ENCODE measurements at places on chromosomes 2 and 18.

DNA sequence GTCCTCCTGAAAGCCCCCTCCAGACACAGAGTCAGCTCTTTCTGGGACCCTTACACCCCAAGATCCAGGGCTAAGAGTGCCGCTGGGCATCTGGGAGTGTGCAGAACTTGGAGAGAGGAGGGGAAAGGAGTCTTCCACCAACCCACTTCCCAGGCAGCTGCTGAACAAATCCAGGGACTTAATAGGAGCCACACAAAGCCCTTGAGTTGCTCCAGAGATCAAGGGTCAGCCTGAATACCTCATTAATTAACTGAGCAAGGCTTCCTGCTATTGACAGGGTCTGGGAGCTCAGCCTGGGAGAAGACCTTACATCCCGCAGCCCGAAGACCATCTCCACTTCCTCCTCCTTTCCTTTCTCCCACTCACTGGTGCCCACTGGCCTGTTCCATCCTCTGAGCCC is 108.3 kb downstream of the CELF4 start:
- no peak for DNase-seq

- no peak for DNase-seq
These were observed 464 bp downstream of the COL4A4 start for GRCh38 chr2:227163485-227163997.

DNA sequence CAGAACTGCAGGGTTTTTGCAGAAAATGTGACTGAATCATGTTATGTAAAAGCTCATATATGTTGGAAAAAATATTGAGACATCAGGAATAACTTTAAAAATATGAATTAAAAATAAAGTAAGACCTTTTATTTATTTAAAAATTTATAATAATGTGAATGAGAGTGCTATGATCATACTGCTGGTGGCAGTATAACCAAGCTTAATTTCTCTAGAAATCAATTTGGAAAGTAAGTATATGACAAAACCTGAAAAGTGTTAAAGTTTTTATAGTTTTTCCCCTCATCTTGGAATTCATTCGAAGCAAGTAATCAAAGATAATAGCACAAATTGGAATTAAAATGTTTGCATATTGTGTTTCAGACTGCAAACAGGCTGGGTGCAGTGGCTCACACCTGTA is 7.5 kb downstream of the SLC39A10 start:
- DNase-seq: no peak

- DNase-seq: no peak
These were observed 11.8 kb upstream of the SMIM21 start for GRCh38 chr18:75439348-75439747.

GRCh38 chr18:70197844-70198243 is 7.6 kb downstream of the RTTN start:
- no peak for DNase-seq

GRCh38 chr2:220165401-220165800 is 538.0 kb downstream of the SLC4A3 start:
- peak; percentile 89 for DNase-seq

- peak; percentile 18 for DNase-seq
These were observed 140.5 kb downstream of the LRP2 start for GRCh38 chr2:169221745-169222369.

GRCh38 chr2:101608408-101609310 is 88.8 kb upstream of the MAP4K4 start:
- DNase-seq: no peak

DNA sequence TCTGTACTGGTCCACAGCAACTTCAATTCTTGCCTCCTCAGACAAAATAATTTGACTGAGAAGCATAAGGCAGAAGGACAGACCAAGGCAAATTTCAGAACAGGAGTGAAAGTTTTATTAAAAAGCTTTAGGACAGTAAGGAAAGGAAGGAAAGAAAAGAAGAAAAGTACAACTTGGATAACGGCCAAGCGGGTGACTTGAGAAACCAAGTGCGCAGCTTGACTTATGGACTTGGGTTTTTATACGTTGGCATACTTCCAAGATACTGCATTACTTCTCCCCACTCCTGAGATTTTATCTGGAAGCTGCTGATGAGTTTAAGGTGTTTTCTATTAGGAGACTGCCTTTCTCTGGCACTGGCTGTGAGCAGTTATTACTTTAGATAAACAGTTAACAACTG is 64.7 kb downstream of the CCDC178 start:
- DNase-seq: peak; percentile 21

DNA sequence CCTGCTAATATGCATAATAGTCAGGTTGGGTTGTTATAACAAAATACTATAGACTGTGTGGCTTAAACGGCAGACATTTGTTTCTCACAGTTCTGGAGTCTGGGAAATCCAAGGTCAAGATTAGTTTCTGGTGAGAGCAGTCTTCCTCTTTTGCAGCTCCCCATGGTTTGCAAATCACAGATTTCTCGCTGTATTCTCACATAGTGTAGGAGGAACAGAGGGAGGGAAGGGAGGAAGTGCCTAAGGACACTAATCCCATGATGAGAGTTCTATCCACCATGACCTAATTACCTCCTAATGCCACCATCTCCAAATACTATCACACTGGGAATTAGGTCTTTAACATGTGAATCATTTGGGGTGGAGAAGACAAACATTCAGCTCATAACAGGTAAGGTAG is 20.1 kb upstream of the PTH2R start:
- DNase-seq: no peak

GRCh38 chr2:76204048-76204447 is 493.3 kb upstream of the GCFC2 start:
- no peak for DNase-seq

DNA sequence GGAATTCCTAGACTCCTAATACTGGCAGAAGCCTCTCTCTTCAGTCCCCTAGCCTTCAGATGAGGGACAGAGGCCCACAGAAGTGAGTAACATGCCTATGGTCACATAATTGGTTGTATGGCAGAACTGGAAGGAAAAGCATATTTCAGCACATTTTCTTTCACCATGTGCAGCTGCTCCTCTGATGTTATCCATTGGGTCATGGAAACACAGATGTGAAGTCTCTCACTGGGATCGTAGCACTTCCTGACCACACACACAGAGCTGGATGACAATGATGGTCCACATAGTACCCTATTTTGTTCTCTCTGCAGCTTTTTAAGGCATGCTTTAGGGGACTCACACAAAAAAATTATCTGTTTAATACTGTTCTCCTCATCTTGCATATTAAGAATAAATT is 24.5 kb downstream of the MYO3B start:
- no peak for DNase-seq

DNA sequence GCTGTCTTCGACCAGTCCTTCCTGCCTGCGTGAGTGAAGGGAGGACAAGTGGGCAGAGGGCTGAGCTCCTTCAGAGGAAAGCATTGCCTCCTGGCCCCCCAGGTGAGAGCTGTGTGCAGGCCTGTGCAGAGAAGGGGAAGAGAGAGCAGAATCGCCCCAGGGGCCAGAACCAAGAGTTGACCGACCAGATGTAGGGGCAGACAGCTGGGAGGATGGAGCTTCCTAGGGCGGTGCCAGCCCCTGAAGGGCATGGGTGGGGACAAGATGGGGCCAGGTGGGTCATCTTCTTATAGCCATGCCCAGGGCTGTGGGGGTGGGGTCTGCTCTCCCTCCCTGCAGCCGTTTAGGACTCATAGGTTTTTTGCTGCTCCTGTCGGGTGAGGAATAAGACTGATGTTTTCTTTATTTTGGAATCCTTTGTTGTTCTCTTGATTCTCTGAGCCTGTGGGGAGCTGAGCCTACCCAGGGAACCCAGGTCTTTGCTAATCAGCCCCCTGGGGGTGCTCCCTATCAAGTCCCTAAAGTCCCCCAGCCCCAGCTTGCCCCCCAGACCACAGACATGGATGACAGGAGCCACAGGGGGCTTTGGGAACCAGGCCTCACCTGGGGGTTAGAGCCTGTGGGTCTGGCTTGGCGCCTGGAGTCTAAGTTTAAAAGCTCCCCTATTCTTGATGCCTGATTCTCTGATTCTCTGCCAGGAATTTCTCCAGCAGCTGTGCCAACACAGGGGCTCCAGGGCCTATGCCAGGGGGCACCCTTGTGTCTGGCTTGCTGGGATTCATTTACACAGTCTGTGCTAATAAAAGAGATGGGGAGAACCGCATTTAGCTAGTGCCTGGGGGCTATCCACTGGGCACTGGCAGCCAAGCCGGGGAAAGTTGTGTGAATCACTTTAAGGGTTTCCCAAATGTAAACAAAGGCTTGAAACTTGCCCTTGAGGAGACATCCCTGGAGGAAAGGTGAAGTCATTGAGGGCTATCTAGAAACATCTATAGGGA is 9.3 kb upstream of the EFHD1 start:
- DNase-seq: peak; percentile 91

GRCh38 chr2:195818526-195818925 is 161.5 kb downstream of the SLC39A10 start:
- no peak for DNase-seq

DNA sequence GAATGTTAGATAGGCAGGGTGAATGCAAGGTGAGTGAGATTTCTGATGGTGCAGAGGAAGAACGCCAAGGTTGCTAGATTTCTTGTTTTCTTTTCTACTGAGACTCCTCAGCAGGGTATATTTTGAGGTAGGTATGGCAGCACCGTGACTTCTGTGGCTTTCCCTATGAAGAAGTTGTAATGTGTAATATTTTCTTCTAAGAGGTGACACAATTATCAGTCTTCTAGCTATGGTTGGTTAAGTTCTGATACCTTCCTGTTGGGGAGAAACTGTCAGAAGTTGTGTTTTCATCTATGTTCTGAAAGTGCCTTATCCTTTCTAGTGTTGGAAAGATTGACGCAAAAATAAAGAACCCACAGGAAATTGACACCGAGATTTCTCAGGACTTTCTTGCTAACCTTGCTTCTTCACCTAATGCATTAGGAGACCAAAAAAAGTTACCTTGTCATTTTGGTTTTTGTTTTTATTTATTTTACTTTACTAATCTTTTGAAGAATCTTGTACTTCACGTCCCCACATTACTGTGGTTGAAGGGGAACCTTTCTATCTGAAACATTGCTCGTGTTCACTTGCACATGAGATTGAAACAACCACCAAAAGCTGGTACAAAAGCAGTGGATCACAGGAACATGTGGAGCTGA is 11.9 kb downstream of the IL18R1 start:
- no peak for DNase-seq

GRCh38 chr18:26267357-26267930 is 41.2 kb downstream of the TAF4B start:
- no peak for DNase-seq

GRCh38 chr2:207180741-207181140 is 15.0 kb upstream of the KLF7 start:
- no peak for DNase-seq

- no peak for DNase-seq
These were observed 1089.9 kb upstream of the SLC39A10 start for GRCh38 chr2:194566907-194567660.

DNA sequence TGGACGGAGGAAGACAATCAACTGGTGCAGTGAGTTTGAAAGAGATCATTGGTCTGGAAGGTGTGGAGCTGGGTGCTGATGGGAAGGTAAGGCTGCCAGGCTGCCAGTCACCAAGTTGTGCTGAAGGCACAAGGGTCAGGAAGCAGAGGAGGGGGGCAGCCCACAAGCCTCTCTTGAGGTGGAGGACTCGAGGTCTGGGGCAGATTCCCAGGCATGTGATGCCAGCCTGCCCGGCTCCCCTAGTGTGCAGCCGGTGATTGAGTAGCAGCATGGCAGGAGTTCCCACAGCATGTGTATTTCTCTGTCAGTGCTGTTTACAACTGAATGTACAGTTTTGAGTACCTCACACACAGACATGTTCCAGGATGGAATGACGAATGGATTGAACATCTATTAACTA is 99.3 kb downstream of the CABLES1 start:
- DNase-seq: no peak

- DNase-seq: peak; percentile 31
These were observed 68.0 kb downstream of the DAW1 start for GRCh38 chr2:227939271-227940027.

- no peak for DNase-seq
These were observed 352.4 kb downstream of the ZNF516 start for GRCh38 chr18:76142611-76143010.

GRCh38 chr18:677145-677544 is 19.7 kb downstream of the TYMS start:
- no peak for DNase-seq

DNA sequence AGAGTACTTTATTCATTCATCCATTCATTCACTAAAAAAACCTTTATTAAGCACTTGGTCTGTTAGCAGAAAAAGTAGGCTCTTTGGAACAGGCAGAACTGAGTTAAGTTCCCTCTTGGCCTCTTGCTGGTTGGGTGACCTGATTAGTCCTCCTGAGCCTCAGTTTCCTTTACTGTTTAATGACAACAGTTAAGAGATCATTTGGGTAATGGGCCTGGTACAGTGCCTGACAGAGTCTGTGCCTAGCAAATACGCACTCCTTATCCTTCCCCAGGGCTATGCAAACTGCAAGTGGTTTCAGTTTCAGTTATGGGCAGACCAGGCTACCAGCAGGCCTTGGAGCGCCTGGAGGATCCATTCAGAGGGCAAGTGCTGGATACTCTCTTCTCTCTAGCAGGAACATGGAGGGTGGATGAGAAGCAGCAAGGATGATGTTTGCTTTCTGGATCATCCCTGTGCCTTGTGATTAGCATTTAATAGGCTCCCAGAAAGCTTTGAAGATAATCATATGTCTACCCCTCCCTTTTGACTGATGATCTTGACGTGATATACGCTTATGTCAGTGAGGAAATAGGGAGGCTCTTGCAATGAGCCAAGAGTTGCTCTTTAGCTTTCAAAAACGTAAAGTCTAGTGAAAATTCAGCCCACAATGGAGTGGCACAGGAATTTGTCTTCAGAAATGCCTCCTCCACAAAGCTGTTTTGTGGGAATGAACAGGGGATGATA is 12.4 kb upstream of the TAF1B start:
- DNase-seq: no peak

DNA sequence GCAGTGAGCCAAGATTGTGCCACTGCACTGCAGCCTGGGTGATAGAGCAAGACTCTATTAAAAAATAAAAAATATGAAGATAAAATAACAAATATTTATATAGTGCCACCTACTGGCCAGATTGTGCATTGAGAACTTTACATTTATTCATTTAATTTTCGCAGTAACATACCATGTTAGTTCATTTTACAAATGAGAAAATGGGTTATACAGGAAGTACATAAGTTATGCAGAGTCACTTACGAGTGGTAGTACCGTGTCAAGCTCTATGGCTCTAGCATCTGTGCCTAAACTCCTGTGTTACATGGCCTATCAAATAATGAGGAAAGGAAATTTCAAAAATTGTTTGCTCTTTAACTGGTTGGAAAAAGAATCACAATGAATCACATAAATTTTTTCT is 27.9 kb downstream of the RIF1 start:
- peak; percentile 2 for DNase-seq

- DNase-seq: no peak
These were observed 237.5 kb upstream of the FAM98A start for GRCh38 chr2:33836628-33837027.
